ENCODE measurements at places on chromosomes 16 and 17.

DNA sequence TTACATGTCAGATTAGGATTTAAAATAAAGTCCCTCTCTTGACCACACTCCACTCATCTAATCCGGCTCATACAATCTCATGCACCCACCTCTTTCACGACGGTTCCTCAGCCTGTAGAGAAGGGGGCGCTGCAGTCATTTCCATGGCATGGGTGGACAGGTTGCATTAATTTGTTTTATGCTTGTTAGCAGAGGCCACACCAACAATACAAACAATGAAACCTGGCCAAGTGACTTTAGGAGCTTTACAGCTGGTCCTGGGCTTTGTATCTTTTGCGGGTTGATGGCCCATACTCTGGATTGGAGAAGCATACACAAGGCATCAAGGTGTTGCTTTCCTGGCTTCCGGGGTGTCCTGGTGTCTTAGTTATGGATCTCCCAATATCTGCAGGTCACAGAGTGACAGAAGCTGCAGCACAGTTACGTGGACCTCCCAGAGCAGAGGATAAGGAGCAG is 9.7 kb upstream of the SNF8 start:
- no peak for DNase-seq

DNA sequence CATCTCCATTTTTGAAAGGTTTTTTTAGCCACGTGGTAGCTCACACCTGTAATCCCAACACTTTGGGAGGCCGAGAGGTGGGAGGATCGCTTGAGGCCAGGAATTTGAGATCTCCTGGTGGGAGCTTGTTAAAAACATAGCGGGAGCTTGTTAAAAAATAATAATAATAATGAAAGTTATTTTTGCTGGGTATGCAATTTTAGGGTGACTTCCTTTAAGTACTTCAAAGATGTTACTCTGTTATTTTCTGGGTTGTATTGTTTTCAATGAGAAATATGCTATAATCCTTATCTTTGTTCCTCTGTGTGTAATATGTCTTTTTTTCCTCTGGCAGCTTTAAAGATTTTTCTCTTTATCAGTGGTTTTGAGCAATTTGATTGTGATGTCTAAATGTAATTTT is 48.1 kb downstream of the NLK start:
- no peak for DNase-seq

GRCh38 chr16:71250461-71251235 is 20.1 kb upstream of the HYDIN start:
- no peak for DNase-seq

DNA sequence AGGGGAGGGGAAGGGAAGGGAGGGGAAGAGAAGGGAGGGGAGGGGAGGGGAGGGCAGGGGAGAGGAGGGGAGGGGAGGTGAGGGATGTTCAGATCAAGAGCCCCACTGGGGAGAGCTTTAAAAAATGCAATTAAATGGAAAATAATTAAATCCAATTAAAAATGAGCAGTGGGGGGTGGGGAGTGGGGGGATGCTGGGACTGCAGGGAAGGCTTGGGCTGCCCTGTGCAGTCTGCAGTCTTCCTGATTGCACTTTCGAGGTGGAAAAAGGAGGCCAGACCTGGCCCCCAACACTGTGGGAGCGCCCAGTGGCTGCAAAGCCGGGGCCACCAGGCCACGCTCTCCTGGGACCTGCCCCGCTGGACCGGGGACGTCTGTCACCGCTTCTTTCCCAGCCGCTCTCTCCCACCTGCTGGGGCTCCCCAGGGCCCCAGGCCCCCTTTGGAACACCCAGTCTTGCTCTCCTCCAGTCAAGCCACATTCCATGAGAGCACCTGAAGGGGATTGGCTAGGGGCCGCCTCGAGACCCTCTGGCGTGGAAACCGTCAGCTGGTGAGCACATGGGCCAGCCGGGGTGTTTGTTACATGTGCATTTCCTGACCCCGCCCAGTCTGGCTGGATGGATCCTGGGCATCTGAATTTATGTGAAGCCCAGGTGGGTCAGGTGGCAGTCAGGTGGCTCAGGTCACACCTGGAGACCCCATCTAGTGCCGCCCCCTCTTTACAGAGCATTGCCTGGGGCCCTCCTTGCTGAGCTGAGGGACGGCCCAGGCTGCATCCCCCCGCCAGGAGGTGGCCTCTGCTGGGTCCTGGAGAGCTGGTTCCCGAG is 37.6 kb upstream of the CBFA2T3 start:
- DNase-seq = no peak

DNA sequence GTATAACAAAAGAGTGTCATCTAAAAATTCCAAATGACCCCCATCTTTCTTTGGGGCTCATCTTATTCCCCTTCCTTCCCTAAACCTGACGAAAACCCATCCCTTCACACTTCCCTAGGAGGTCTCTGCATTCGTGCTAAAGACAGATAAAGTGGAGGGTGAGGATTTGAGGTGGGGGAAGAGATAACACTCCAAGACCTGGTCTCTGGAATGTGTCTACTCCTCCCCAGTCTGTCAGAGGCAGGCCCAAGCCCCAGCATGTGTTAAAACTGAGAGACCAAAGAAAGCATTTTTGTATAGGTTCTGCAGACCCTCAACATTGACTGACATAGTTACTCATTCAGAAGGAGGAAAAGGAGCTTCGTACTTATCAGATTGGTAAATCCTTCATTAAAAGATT is 11.0 kb upstream of the LHX1 start:
- no peak for DNase-seq

GRCh38 chr16:8751481-8752311 is 45.7 kb downstream of the TMEM186 start:
- no peak for DNase-seq

GRCh38 chr17:72658675-72659074 is 433.8 kb downstream of the SLC39A11 start:
- DNase-seq = no peak

- no peak for DNase-seq
These were observed 126.0 kb downstream of the KCNJ2 start for GRCh38 chr17:70295329-70295728.

- DNase-seq = no peak
These were observed 17.5 kb downstream of the ARHGAP17 start for GRCh38 chr16:24997665-24998064.

DNA sequence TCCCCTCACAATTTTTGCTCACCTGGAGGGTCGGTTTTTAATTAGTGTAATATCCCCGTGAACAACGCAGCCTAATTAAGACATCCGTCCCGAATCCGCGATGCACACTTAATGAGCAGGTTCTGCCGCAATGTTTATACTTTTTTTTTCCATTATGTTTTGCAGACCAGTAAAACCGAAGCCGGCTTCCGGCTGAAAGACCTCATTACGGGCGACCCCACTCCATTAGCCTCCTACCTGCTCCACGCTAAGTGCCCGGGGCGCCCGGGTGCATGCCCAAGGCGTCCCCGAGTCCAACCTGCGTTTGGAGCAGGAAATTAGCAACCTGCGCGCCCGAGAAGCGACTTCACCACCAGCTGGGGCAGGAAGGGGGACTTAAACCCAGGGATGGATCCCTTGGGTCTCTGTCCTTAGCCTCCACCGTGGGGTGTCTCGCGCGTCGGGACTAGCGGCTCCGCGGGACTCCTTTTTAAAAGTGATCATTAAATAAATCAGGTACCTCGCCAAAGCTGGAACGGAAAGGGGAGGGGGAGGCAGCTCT is 1.7 kb downstream of the RBFOX3 start:
- DNase-seq = no peak

DNA sequence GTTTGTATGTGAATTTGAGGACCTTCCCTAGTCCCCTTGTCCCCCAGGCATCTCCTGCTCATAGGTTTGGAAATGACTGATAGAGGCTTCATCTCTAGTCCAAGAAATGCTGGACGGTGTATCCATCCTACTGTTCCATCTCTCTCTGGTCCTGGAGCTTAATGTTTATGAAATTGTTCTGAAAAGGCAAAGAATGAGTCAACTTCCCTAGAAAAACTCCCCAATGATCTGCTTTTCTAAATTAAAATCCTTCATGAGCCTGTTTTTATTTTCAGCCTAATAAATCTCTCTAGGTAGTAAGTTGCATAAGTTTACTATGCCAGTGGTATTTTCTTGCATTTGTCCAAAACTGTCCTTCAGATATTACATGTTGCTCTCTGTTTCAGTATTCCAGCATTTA is 2.1 kb upstream of the IGSF6 start:
- no peak for DNase-seq

DNA sequence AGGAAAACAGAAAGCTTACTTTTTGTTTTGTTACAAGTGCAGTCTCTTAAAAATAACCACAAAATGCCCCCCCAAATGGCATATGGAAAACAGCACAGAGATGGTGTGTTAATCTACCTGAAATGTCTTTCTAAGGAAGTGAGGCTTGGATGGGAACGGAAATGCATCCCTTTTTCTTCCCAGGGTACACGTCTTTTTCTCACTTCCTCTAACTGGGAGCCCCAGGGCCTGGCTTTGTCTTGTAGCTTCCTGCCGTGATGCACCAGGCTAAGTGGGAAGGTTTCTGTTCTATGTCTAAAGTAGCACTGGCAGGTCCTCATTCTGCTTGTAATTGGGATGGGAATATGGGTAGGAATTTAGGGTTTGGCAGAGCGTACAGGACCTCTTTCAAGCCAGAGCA is 52.5 kb upstream of the CACNG3 start:
- DNase-seq = no peak

- DNase-seq = no peak
These were observed 6.5 kb upstream of the CHD3 start for GRCh38 chr17:7882068-7882467.
